Hematopoietic multipotent progenitor cell (in vitro differentiated cells): ENCODE measurements at places on chromosomes 11 and 22.

- DNase-seq: no peak
These were observed 47.2 kb downstream of the CYTH4 start for GRCh38 chr22:37329238-37330140.

DNA sequence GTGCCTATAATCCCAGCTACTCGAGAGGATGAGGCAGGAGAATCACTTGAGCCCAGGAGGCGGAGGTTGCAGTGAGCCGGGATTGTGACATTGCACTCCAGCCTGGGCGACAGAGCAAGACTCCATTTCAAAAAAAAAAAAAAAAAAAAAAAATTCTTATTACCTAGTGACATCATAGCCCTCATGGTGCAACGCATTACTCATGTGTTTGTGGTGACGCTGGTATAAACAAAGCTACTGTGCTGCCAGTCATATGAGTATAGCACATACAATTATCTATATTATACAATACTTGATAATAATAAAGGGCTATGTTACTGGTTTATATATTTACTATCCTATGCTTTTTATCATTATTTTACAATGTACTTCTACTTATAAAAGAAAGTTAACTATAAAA is 41.2 kb downstream of the OR2AT4 start:
- DNase-seq: no peak

DNA sequence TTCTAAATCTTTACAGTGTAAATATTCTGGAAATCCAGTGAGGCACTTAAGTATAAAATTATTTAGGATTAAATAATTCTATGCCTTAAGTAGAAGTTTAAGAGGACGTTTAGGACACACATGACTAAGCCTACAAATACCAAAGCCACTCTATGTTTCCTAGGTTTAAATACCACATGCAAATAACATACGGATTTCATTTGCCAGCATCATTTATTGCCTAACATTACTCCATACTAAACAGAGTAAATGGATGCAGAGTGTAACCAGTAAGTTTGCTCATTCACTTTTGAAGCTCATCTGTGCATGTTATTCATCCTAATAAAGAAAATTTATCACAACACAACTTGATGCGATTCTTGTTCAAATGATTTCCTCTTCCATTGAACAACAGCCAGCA is 4.1 kb downstream of the BDNF start:
- DNase-seq: no peak

- DNase-seq: no peak
These were observed 28.1 kb upstream of the FBXO3 start for GRCh38 chr11:33802194-33802950.

DNA sequence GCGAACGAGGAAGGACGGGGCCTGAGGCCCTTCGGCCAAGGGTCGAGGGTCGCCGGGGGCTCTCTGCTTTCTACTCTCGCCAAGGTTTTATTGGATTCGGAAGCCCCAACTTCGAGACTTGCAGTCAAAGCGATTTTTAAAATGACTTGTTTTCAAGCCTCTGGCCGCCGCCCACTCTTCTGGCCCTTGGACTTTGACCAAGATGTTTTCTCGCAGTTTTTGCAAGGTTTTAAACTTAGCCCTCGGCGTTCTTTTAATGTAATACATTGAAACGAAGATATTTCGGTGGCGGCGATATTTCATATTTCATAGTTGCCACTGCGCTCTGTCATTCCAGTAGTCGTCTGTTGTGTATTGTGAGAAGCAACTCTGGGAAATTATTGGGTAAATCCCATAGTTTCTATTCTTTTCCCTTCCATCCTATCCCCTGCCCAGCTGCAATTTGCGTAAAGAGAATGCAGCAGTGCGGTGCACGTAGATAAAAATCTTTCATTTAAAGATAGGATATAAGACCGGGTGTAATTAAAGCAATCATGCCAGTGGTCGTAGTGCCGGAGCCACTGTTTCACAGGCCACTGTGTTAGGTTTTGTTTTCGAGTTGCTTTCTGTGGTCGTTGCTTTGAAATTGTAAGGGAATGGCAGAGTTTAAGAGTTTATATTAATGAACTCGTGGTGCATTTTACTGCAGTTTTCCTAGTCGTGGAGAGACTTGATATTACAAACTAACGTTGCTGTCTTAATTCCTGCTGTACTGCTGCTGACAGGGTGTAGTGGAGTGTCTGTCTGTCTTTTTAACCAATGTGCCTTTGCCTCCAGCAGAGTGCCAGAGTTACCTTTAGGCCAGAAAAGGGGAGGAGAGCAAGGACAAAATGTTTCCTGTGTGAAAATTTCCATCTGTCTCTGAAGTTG is 702 bp downstream of the BIRC2 start:
- no peak for DNase-seq

GRCh38 chr11:99589771-99590170 is 569.0 kb downstream of the CNTN5 start:
- DNase-seq: no peak
